ENCODE measurements at places on chromosomes 1 and 21.

DNA sequence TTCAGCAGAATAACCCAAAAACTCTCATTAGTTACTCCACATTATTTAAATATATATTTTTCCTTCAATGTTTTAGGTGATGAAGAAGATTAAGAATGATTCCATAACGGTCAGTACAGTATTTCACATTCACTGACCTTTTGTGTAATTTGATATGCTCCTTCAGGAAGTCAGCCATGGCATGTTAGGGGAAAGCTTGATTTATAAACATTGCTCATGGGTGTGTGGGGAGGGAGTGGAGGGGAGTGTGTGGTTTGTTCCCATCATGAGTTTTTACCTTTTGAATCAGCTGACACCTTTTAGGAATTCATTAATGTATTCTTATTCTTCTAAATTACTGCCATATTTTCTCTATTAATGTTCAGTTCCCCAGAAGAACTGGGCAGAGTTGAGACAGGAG lies 240.2 kb downstream of the ATG4C start:
- DNase-seq = no peak

- DNase-seq = no peak
Measured at GRCh38 chr1:95953015-95953414, 719.0 kb downstream of the RWDD3 start.

DNA sequence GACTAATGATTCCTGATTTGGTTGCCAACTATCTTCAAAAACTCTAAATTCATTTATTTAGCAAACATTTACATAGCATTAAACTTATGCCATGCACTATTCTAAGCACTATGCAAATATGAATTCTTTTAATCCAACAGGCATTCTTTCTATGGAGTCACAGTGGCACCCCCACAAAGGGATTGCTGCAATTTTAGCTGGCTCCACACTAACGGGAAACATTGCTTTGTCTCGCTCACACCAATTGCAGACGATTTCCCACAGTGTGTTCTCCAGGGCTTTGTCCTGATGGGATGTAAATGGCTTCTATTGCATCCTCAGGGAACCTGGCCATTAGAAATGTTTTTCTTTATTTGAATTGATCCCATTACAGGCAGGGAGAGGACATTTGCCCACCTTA lies 259.1 kb downstream of the BARHL2 start:
- no peak for DNase-seq

GRCh38 chr1:166840309-166841274 lies 1.3 kb downstream of the POGK start:
- DNase-seq = no peak

- DNase-seq = no peak
Measured at GRCh38 chr1:176193023-176193422, 14.1 kb downstream of the COP1 start.

GRCh38 chr21:35475762-35476161 lies 426.7 kb upstream of the RUNX1 start:
- DNase-seq = no peak

DNA sequence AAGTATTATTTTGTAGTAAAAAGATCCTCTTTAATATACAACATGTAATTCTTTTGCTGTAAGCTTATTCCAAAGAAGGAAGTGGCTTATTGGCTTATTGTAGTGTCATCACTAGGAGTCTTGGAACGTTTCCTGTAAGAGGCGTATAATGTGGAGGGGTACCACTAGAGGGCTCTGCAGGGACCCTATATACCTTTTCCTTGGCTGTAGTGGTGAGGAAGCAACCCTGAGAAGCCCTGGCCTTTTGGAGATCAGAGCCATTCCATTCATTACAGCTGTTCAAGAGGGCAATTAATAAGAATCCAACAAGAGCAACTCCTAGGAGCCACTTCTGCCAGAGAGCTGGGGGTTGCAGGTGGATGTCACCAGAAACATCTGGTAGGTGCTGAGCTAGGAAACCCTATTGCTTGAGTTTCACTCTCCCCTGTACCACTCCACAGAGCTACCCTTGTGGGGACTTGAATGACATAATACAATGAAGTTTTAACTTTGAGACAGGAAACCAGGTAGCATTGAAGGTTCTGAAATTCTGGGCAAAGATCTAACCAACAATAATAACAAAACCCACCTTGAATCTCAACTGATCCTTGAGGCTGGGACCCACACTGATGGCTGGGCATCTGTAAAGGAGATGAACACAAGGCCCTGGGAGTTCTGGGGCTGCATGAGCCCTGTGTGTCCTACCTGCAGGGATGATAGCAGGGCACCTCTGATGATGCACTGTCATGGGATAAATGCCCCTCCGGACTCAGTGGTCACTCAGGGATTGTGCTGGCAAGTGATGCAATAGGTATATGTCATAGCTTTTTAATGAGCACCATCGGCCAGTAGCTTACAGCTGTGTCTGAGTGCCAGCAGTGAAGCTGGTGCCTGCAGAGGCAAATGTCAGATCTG lies 160.2 kb upstream of the COA6 start:
- no peak for DNase-seq

DNA sequence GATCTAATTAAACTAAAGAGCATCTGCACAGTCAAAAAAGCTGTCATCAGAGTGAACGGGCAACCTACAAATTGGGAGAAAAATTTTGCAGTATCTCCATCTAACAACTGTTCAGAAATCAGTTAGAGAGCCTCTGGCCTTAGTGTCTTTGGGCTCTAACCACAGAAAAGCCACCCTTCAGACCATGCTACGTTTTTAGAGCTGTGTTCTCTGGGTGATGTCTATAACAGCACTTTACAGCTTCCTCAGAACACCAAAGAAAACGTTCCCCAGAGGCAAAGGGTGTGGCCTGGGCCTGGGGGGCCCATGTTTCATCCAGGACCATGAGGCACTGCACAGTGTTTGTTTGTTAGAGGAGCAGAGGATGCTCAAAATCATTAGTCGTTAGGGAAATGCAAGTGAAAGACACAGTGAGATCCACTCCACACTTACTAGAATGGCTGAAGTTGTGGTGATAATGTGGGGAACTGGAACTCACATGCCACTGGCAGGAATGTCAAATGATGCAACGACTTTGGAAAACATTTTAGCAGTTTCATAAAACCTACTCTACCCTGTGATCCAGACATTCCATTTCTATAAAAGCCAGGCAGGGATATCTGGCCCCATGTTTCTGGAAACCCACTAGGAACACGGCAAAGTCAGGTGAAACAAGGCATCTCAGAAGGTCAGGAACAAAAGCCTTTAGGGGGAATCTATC lies 250.4 kb upstream of the HOOK1 start:
- DNase-seq = no peak

DNA sequence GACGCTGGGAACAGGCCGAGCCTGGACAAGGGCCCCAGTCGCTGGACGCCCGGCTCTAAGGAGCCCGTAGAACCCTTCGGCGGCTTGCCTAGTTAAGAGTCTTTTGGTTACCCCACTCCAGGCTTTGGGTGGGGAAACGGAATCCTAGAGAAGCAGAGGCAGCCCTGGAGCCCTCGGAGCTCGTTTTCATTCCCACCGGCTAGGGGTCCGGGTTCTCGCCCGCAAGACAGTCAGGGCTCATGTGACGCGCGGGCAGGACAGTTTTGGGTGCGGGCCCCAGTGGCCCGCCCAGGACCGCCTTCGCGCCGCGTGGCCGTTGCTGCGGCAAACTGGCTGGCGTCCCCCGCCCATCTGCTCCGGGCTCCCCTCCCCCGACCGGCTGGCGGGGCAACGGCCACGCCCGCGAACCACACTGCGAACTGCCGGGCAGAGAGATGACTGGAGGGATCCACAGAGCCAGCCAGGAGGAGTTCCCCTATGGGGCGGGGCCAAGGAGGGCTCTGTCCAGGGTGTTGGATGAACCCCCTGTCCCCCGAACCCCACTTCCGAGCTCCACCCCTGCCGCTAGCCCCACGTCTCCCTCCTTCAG lies 829 bp upstream of the HES2 start:
- no peak for DNase-seq

Measured in sciatic nerve (tissue), 2 donors.